ENCODE measurements at places on chromosomes 4 and X.
A peak's percentile ranks its signal among the peaks of the same experiment; 100 is the strongest.

GRCh38 chr4:19711871-19712270, 539.8 kb upstream of the SLIT2 start:
- DNase-seq, result peak; percentile 35

GRCh38 chr4:146368209-146368608, 153.5 kb downstream of the SLC10A7 start:
- no peak for DNase-seq

DNA sequence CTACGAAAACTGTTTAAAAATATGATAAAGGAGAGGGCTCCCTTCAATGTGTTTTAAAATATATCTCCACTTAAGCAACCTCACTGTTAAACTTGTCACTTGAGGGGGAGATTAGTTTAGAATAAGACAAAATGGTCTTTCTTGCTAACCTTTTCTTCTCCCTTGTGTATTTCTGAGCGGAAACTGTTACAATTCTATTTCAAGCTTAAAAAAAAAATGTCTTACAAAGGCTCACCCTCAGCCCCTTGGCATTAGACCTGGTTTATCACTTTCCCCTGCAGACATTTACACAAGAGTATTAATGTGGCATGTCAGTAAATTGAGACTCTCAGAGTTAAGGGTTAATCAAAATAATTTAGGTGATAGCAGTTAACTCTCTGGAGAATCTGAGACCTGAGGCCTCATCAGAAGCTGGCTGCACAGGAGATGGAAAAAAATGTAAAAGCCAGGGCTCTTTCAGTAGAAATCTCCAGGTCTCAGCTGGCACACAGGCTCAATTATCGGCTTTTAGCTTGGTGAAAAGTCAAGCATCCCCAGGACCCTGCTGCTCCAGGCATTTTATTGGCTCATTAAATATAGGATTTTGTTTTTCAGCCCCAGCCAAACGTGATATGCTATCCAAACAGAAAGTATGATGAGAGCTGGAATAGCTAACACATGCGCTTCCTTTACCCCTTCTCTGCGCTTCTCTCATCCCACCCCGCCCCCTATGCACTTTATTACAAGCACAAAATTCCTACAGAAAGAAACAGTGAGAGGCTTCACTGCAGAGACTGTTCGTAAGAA, 130.5 kb downstream of the PPA2 start:
- no peak for DNase-seq

DNA sequence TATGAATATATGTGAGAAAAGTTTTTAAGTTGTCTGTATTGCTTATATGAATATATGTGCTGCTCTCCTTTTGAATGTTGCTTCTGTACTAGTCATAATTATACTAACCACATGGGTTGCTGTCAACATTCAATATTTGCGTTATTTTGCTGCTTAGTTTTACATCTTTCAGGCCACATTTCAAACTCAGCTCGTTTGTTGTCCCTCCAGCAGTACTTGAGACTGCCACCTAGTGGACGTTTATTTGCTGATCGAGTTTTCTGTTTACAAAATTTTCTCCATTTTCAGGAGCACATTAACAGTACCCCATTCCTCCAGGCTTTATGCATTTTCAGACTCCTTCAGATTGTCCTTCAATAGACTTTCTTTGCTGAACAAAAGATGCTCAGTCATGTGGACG, 75.8 kb downstream of the NUDT11 start:
- peak; percentile 5 for DNase-seq
